Activated CD4-positive, alpha-beta T cell treated with anti-CD3 and anti-CD28 coated beads for 1 hour (primary cell): ENCODE measurements at places on chromosomes 12 and 14.

GRCh38 chr12:113299619-113300237, 35.2 kb downstream of the SLC8B1 start:
- no peak for DNase-seq

DNA sequence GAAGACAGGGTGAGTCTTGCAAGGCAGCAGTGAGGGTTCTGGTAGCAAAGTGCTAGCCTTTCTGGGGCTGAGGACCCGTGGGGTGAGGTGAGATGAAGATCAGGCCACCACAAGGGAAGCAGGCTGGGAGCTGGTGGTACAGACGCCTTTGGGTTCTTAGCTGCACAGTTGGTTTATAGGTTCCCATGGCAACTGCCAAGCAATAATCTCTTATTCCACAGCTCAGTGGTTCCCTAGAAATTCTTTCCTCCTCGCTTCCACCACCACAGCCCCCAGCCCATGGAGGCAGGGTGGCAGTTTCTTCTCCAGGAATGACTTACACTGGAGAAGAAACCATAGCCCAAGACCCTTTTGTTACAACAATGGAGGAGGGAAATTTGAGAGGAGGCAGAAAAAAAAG, 82.1 kb downstream of the CMKLR1 start:
- DNase-seq, result no peak

- DNase-seq, result no peak
Observed at GRCh38 chr12:77766224-77766623, 64.5 kb upstream of the NAV3 start.

DNA sequence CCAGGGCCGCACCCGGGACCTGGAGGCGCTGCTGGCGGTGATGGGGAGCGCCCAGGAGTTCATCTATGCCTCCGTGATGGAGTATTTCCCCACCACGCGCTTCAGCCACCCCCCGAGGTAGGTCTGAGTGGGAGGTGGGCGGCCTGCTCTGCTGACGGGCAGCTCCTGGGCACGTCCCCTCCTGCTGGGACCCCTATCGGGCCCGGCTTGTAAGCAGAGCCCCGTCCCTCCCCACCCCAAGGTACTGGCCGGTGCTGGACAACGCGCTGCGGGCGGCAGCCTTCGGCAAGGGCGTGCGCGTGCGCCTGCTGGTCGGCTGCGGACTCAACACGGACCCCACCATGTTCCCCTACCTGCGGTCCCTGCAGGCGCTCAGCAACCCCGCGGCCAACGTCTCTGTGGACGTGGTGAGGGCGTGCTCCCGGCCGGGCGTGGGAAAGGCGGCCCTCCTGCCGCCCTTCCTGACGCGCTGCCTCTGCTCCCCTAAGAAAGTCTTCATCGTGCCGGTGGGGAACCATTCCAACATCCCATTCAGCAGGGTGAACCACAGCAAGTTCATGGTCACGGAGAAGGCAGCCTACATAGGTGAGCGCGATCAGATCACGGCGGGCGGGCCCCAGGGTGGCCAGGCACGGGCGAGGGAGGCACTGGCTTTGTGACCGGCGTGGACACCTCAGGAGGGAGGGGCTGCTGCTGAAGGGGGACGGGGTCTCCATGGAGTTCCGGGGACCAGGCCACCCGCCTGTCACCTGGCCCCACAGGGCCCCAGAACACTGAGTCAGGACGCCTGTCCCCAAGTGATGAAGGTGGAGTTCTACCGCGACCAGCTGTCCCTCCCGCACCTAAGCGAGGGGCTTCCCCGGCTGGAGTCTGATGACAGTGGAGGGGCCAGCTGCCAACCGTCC, 7.3 kb downstream of the PLD4 start:
- no peak for DNase-seq

DNA sequence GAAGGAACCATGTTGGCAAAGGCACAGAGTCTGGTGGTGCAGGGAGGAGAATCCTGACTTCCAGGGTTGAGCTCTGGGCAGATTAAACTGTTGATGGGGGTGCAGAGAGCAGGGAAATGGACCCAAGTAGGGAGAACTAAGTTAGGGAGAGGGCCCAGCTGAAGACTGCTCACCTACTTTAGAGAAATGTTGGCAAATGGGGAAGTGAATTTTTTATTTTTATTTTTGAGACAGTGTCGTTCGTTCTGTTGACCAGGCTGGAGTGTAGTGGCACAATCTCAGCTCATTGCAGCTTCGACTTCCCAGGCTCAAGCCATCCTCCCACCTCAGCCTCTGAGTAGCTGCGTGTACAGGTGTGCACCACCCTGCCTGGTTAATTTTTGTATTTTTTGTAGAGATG, 32.1 kb upstream of the TUBA1A start:
- no peak for DNase-seq

GRCh38 chr14:59664741-59665140, 88.1 kb upstream of the CCDC175 start:
- no peak for DNase-seq

GRCh38 chr12:130177635-130178242, 15.5 kb downstream of the FZD10 start:
- no peak for DNase-seq

GRCh38 chr14:34086223-34086757, 135.4 kb upstream of the EGLN3 start:
- no peak for DNase-seq

GRCh38 chr12:2142068-2142467, 89.3 kb downstream of the CACNA1C start:
- DNase-seq, result no peak

DNA sequence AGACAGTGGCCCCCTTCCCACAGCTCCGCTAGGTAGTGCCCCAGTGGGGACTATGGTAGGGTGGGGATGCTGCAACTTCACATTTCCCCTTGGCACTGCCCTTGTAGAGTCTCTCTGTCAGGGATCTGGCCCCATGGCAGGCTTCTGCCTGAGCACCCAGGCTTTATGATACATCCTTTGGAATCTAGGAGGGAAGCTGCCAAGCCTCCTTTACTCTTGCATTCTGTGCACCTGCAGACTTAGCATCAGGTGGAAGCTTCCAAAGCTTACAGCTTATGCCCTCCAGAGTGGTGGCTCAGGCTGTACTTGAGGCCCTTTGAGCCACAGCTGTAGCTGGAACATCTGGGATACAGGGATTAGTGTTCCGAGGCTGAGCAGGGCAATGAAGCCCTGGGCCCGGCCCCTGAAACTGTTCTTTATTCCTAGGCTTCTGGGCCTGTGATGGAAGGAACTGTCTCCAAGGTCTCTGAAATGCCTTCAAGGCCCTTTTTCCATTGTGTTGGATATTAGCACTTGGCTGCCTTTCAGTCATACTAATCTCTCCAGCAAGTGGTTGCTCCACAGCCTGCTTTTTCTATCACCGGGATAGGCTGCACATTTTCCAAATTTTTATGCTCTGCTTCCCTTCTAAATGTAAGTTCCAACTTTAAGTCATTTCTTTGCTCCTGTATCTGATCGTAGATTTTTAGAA, 22.2 kb upstream of the OR6J1 start:
- no peak for DNase-seq

DNA sequence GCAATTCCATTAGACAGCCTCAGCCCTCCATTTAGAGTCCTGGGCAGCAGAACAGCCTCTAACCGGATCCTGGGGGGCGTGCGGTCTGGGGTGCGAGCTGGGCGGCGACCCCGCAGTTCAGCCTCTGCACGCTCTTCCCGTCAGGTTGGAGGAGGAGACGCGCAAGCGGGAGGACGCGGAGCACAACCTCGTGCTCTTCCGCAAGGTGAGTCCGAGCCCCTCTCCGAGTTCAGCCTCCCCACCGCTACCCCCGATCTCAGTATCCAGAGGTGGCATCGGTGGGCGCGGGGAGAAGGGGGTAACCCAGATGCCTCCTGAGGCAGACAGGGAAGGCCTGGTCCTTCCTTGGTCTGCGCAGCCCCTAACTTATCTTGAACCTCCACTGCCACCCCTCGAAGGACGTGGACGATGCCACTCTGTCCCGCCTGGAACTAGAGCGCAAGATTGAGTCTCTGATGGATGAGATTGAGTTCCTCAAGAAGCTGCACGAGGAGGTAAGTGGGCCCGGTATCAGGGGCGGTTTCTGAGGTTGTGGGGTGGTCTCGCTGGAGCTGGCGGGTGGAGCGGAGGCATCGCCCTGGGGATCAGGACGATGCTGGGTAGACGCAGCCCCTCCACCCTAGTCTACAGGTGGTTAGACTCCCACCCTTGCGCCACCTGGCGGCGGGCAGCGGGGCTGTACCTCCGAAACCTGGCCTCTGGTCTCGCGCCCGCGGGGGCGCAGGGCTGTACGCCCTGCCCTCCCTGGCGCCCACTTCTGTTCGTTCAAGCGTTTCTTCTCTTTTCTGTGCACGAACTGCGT, 1.3 kb downstream of the PRPH start:
- peak; percentile 50 for DNase-seq

DNA sequence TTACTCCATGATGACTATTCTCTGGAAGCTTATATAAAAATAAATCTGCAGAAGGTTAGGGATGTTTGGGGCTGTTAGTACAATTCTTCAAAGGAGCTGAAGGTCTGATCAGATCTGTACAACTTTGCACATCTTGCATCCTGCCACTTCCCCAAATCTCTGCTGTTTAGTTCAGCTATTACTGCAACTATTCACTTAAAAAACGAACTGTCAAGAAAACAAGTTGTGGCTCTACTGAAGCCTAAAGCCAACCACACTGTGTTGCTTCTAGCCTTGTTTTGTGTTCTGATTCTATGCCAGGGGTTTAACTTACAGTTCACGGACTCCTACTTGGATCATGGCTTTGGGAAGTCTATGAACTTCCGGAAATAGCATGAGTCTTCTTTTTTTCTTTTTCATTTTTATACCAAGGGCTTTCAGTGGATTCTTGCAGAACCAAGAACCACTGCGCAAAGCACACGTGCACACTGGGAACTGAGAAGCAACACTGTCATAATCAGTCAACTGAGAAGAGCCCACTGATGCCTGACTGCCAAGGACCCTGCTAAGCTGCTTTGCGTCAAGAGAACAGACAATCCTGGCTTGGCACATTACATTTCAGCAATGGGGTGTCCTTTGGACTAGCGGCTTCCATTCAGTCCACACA, 66.3 kb upstream of the EEA1 start:
- no peak for DNase-seq

DNA sequence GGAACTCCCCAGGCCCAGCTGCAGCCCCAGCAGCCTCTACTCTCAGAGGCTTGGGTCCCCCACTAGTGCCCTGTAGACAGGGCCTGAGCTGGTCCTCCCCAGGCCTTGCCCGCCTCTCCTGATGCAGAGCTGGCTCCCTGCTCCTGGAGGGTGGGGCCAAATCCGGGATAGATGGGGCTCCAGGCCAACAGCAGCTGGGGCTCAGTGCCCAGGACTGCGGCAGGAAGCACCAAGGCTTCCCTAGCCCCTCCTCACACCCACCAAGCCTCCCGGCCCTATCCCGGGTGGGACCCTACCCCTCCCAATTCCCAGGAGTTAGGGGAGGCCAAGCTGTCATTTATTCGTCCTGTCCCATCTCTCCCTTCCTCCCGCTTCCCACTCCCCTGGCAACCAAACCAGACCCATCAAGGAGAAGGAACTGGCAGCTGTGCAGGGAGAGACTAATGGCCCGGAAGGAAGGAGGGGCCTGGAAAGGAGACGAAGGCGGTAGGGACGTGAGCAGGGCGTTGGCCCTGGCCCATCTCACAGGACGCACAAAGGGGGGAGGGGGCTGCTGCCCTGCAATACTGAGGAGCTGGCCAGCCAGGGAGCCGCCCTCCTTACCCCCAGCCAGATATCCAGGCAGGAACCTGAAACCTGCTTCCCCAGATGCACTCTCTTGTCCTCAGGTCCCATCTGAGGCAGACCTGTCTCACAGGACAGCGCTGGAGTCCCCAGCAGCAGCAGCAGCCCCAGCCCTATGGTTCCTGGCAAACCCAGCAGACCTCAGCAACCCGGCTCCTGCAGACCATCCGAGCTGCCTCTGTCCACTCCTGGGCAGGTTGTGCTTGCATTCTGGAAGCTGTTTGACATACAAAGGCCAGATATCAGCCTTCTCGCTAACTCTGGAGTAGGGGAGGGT, 1.6 kb upstream of the PRPH start:
- no peak for DNase-seq

- DNase-seq, result no peak
Observed at GRCh38 chr14:102939820-102940561, 17.5 kb downstream of the AMN start.

DNA sequence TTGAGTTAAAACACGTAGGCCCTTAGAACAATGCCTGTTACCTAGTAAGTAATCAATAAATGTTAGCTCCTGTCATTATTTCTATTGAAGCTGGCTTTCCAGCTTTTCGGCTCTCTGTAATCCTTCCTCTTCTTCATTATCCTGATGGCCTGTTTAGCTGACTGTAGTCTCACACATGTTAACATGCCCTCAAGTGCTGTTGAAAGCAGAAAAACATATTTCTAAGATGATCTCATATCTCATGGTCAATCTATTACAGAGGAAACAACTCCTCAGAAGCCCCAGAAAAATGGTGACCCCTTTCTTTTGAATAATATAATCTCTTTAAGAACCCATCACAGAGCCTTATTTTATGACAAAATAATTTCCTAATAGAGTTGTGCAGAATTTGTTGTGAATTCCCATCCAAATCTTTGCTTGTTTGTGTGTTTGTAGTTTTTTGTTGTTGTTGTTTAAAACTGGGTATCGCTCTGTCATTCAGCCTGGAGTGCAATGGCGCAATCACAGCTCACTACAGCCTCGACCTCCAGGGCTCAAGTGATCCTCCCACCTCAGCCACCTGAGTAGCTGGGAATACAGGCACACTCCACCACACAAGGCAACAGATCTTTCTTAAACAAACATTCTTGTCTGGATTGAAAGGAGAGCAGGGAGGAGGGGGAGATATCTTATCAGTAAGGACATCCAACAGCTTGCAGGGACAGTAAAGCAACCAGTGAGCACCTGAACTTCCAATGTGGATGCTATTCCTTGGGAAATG, 242.5 kb upstream of the CAND1 start:
- no peak for DNase-seq

DNA sequence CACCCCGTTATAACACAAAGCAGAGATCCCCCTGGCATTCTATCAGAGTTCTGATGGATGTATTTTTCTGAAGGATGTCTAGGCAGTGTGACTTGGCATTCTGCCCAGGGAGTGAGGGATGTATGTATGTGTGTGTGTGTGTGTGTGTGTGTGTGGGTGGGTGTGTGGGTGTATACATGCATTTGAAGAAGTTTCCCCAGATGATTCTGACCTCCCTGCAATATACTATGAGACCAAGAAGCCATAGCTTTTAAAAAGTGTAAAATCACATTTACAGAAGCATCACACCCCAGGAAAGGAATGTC, 59.7 kb upstream of the NAP1L1 start:
- DNase-seq, result peak; percentile 16

- DNase-seq, result no peak
Observed at GRCh38 chr12:10381928-10382628, 7.8 kb downstream of the KLRK1 start.

DNA sequence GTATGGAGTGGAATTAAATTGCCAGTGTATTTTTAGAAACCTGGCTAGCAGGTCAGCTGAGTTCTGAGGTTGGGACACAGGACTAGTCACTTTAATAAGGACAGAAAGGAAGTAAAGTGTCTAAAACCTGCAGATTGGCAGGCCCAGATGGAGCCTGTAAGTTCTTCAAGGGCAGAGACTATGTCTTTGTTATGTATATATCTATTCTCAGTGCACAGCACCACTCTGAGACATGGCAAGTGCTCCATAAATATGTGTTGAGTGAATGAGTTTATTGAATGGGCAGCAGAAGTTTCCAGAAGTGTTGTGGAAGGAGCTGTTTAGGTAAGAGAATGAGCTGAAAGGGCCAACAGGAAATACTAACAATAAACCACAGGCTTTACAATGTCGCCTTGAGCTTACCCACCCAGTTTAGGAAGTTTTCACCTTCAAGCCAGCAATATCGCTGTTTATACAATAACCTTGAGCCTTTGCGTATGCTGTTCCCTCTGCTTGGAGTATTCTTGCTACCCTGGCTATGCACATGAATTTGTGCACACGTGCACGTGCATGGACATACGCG, 109.5 kb upstream of the TMPO start:
- DNase-seq, result no peak
